ENCODE measurements at places on chromosomes 11 and 22. TPM values are rescaled to one million over a fixed set of nuclear protein-coding genes. Genes with fewer than 3 reads are reported as not detected.

Gene GLYATL2
- 2.7 TPM for polyA plus RNA-seq

DNA sequence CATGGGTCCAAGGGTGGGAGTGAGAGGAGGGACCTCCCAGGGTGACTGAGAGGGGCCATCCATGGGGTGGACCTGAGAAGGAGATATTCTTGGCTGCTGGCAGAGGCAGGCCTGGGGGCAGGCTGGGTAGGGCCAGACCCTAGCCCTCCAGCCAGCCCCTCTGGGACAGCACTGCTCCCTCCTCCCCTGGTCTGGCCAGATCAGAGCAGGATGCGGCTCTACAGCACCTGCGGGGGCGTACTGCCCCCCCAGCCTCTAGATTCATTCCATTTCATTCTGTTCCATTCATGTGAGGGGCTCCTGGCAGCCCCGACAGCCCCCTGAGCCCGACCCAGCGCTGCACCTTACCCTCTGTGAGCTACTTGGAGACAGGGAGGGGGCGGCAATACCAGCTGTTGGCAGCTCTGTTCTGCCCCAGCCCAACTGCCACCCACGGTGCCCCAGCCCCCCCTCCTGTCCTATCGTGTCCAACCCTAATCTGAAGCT lies 34.3 kb upstream of the MYRF start:
- DNase-seq: no peak

GRCh38 chr22:19802894-19803735 lies 42.5 kb downstream of the TBX1 start:
- DNase-seq: no peak

DNA sequence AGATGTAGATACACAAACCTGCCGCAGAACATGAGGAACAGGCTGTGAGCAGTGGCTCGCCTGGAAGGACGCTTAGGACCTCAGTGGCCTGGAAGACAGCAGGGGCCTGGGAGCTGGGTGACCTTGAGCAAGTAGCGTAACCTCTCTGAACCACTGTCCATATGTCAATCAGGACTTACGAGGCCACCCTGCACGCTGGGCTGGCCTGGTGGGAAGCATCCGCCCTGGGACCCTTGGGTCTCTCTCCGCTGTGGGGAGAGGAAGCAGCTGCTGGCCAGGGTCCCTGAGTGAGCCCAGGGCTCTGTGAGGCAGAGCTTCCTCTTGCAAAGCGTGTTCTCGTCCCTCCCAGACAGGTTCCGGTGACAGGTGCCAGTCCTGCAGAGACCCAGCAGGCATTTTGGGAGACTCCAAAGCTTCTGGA lies 14.0 kb upstream of the EHD1 start:
- DNase-seq: no peak

DNA sequence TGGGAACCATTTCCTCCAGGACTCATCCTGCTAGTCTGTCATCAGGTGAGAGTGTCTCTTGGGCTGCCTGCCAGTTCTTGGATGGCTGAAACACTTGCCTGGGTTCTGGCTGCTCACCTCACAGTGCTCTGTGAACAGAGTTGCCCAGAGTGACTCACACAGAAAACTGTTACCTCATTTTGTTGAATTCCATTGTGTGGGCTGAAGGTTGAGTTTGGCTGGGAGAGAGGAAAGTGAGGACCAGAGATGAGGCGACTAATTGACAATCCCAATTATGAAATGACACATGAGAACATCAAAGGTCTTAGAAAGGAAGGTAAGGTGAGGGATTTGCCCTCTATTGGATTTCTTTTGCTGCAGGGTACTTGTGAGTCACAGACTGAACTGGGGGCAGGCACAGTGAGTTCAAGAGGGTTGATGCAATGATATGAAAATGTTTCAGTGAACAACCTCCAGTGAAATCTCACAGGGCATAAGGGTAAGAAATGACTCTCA lies 20.2 kb upstream of the CALCB start:
- DNase-seq: no peak

Measured in right renal cortex interstitium (tissue), 3 donors.